ENCODE measurements at places on chromosomes 2 and 18. TPM values are rescaled to one million over a fixed set of nuclear protein-coding genes. Genes with fewer than 3 reads are reported as not detected.

- peak; percentile 83 for DNase-seq
- H3K27me3 ChIP-seq, result no peaks in the 10 kb centered on the region
- H3K4me3 ChIP-seq, result no peak overlapping the region
- peak overlapping the region; percentile 34 for H3K27ac ChIP-seq
- peaks cover 29% of the 10 kb centered on the region for H3K4me1 ChIP-seq
Observed at GRCh38 chr2:200966770-200967169, 3.3 kb upstream of the ORC2 start.

DNA sequence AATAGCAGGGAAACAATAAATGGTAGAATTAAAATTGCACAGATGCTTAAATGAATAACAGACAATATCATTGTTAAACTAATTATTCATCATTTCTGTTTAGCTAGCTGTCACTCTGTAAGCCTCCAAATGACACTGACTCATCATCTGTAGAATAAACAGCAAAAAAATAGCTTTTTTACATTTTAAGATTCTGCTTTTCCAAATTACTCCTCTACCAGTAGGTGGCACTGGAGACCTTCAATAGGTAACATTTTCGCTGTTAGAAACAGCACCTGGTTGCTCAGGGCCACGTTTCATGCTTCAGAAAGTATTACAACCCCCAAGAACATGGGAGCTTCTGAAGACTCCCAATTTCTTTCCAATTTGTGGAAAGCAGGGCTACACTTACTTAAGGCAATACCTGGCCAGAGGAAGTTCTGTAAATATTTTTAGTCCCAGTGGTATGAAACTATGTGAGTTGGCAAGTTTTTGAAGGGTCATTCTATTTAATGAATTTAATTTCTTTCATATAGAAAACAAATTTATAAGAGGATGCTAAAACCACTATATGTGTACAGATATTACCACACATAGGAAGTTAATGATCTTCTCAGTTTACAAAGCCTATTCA, 45.4 kb downstream of the TTN start:
- no peak overlapping the region for H3K4me3 ChIP-seq
- DNase-seq, result peak; percentile 72
- H3K27me3 ChIP-seq, result no peaks in the 10 kb centered on the region
- no peaks in the 10 kb centered on the region for H3K36me3 ChIP-seq
- peaks cover 6% of the 10 kb centered on the region for H3K4me1 ChIP-seq
- H3K27ac ChIP-seq, result no peak overlapping the region

GRCh38 chr2:7117076-7117475, 199.9 kb downstream of the RNF144A start:
- no peak overlapping the region for H3K27ac ChIP-seq
- H3K4me3 ChIP-seq, result no peak overlapping the region
- H3K27me3 ChIP-seq, result no peaks in the 10 kb centered on the region
- DNase-seq, result no peak
- no peaks in the 10 kb centered on the region for H3K4me1 ChIP-seq

DNA sequence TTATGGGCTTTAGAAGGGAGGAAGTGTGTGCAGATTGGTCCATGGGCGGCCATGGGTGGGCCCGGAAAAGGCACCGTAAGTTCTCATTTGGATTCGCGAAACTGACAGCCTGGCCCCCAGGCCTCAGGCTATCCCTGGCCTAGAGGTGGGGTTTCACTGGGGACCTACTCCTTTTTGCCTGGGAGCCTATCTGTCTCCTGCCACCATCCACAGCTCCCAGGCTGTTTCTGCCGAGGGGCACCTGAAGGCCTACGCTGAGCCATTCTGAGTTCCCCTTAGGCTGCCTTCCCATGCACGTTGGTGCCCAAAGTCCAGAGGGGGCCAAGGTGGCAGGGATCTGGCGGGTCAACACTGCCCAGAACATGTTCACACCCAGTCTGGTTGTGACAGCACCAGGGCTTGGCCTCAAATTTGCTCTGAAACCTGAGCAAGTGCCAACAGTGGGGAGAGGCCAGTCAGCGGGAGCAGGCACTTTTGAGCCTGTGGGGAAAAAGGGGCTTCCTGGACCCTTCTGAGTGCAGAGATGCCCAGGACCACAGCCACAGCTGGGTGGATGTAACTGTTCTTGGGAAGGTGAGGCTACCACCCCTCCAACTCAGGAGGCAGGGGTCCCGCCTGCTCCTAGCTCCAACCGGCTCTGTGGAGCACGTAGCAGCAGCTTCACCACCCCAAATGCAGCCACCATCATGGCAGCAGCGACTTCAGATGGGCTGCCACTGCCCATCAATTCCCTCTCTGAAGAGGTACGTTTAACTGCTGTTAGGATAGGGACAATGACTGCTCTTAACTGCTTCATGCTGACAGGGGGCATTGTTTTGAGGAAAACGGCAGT, 73.6 kb upstream of the ZNF804A start:
- H3K27ac ChIP-seq, result no peak overlapping the region
- no peaks in the 10 kb centered on the region for H3K4me1 ChIP-seq
- no peaks in the 10 kb centered on the region for H3K27me3 ChIP-seq
- no peaks in the 10 kb centered on the region for H3K36me3 ChIP-seq

- no peaks in the 10 kb centered on the region for H3K4me1 ChIP-seq
- no peak overlapping the region for H3K4me3 ChIP-seq
- DNase-seq, result peak; percentile 34
- H3K36me3 ChIP-seq, result no peaks in the 10 kb centered on the region
Observed at GRCh38 chr2:23330214-23330613, 54.8 kb upstream of the KLHL29 start.

- no peak overlapping the region for H3K4me3 ChIP-seq
- DNase-seq, result peak; percentile 27
Observed at GRCh38 chr18:57727952-57728807, 74.9 kb downstream of the ATP8B1 start.

- H3K27ac ChIP-seq, result no peak overlapping the region
- H3K36me3 ChIP-seq, result no peaks in the 10 kb centered on the region
- no peaks in the 10 kb centered on the region for H3K4me1 ChIP-seq
- peak; percentile 13 for DNase-seq
- no peaks in the 10 kb centered on the region for H3K27me3 ChIP-seq
Observed at GRCh38 chr18:8260319-8260718, 348.9 kb upstream of the RAB12 start.

DNA sequence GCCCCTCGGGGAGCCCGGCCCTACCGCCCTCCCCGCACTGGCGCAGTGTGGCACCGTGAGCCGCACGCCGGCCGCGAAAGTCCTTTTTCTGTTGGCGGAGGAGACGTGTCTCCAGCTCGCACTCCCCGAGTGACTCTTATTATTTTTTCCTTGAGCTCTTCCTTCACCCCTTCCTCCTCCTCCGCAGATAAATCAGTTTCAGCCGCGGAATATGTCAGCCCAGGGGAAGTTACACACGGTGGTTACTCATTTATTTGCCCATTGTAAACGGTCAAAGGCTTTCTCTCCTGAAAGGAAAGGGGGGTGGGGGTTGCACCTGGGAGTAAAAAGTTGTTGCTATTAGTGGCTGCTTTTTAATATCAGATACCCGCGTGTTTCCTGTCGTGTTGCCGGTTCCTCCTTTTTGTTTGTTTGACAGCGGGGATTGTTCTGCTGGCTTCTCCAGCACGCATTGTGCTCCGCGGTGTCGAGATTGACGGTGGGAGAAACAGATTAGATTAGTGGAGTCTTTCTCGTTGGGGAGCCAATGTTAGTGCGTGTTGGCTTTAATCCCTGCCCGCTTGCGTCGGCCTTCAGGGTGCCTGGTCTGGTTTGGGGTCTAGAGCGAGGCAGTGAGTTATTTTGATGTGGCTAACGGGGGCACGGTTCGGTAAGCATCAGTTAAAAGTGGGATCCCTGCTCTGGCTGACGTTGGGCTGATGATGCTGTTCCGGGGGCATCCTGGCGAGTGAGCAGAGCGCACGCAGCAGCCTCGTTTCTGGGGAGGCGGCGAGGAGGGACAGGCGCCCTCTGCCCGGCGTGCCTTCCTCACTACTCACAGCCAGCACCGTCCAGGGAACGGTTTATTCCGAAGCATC, 1.6 kb downstream of the CRIM1 start:
- no peaks in the 10 kb centered on the region for H3K27me3 ChIP-seq
- H3K4me3 ChIP-seq, result peak overlapping the region; percentile 99
- peak; percentile 91 for DNase-seq
- peaks cover 16% of the 10 kb centered on the region for H3K36me3 ChIP-seq
- peak overlapping the region; percentile 93 for H3K27ac ChIP-seq

- no peak for DNase-seq
- no peak overlapping the region for H3K4me3 ChIP-seq
- no peaks in the 10 kb centered on the region for H3K4me1 ChIP-seq
- no peaks in the 10 kb centered on the region for H3K27me3 ChIP-seq
- no peak overlapping the region for H3K27ac ChIP-seq
- no peaks in the 10 kb centered on the region for H3K36me3 ChIP-seq
Observed at GRCh38 chr2:192010073-192010472, 163.2 kb upstream of the CAVIN2 start.

- no peak overlapping the region for H3K4me3 ChIP-seq
- DNase-seq, result no peak
- peak overlapping the region; percentile 39 for H3K27ac ChIP-seq
- no peaks in the 10 kb centered on the region for H3K27me3 ChIP-seq
Observed at GRCh38 chr2:237320801-237321560, 93.0 kb downstream of the COL6A3 start.

DNA sequence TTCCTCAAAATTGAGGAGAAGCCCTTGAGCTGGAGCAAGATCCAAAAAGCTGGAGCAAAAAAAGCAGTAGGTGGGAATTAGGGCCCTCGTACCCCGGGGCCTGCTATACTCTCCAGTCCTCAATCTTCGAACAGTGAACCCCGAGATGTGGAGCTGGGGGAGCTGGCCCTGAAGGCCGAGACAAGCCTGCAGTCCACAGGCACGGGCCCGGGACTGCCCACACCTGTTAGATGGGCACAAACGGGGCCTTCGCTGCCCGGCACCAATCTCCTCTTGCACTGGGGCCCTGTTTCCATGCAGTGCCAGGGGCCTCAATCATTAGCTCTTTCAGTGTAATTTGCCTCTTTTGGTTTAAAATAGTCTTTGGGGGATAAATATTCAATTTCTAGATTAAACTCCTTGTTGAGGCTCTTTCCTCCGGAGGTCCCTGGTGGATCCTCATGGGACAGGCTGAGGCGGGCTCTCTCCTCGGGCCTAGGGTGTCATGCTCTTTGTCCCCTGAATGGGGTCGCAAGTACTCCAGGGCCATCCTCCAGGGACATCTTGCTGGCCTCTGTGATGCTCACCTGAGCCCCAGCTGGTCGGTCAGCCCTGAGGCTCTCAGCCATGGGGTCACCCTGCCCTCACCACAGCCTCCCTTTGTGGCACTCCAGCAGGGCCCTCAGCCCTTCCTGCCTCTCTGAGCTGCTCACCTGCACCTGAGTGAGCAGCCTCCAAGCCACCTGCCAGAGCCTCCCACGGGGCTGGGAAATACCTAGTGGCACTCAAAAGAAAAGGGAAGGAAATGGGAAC, 223.6 kb downstream of the ALPK2 start:
- H3K27ac ChIP-seq, result no peak overlapping the region
- DNase-seq, result no peak
- H3K4me1 ChIP-seq, result peaks cover 6% of the 10 kb centered on the region
- no peaks in the 10 kb centered on the region for H3K36me3 ChIP-seq
- no peaks in the 10 kb centered on the region for H3K27me3 ChIP-seq
- no peak overlapping the region for H3K4me3 ChIP-seq

- no peak for DNase-seq
- H3K36me3 ChIP-seq, result no peaks in the 10 kb centered on the region
- H3K4me1 ChIP-seq, result no peaks in the 10 kb centered on the region
- H3K4me3 ChIP-seq, result no peak overlapping the region
- no peaks in the 10 kb centered on the region for H3K27me3 ChIP-seq
Observed at GRCh38 chr2:74307720-74308119, 35.5 kb downstream of the SLC4A5 start.

DNA sequence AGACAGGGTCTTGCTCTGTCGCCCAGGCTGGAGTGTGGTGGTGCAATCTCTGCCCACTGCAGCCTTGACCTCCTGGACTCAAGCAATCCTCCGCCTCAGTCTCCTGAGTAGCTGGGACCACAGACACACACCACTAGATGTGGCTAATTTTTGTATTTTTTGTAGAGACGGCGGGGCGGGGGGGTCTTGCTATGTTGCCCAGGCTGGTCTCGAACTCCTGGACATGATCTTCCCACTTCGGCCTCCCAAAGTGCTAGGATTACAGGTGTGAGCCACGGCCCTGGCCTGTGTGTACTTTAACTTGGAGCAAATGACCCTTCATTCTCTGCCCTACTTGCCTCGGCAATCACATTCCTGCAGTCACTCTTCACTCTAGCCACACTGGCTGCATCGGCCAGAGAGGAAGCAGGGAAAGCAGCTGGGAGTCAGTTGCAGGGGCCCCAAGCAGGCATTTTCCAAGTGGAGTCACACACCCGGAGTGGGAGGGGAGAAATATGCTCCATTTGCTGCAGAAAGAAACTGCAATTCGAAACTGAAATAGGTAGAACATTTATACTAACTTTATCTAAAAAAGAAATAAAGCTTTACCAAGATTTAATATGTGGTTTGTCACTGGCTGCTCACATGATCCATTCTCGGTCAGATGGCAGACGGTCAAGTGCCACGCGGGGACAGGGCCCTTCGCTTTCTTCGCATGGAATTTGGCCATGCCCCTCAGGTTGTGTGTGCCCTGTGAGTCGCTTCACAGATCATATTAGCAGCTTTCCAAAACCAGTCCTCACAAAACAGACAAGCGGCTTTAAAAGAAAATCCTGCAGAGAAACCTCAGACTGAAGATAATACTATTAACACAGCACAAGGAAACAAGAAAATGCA, 37.1 kb downstream of the FAM161A start:
- no peaks in the 10 kb centered on the region for H3K27me3 ChIP-seq
- DNase-seq, result peak; percentile 23
- H3K36me3 ChIP-seq, result no peaks in the 10 kb centered on the region
- 0 out of 2 replicates have a peak overlapping the region, but pooled peaks have one; percentile 9 for H3K4me3 ChIP-seq
- H3K27ac ChIP-seq, result no peak overlapping the region
- H3K4me1 ChIP-seq, result no peaks in the 10 kb centered on the region

STK39 gene
- total RNA-seq, result 10.5 TPM

ELOA2 gene
- not detected for total RNA-seq

ARHGEF4 gene
- 12.0 TPM for total RNA-seq

AQP4 gene
- not detected for total RNA-seq

NPPC gene
- not detected for total RNA-seq

CTAGE1 gene
- 0.11 TPM for total RNA-seq

AMER3 gene
- not detected for total RNA-seq
